ENCODE measurements at places on chromosomes 4 and X. TPM values are rescaled to one million over a fixed set of nuclear protein-coding genes. Genes with fewer than 3 reads are reported as not detected.

ZXDA gene
- 3.5 TPM for total RNA-seq

DNA sequence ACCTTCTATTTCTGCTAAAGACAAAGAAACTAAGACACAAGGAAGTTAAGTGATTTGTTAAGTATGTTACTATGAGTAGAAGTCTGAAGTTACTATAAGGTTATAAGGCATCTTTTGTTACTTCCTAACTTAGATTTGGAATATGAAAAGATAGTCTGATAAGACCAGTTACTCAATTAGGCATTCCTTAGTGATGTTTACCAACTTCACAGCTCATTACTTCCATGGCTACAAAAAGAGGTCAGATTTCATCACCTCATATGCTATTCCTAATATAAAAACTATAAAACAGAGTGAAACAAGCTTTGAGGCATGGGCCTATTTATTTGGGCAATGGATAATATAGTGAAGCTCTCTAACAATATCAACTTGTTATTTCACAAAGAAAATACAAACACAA, 143.1 kb downstream of the TBCK start:
- DNase-seq = no peak

DNA sequence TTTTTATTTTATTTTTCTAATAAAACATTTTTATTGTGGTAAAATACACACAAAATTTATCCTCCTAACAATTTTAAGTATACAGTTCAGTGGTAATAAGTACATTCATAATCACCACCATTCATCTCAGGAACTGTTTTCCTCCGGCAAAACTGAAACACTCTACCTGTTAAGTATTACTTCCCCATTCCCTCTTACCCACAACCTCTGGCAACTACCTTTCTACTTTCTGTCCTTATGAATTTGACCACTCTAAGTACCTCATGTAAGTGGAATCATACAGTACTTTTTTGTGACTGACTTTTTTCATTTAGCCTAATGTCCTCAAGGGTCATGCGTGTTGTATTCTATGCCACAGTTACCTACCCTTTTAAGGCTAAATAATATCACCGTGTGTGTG, 21.1 kb upstream of the HSFX4 start:
- DNase-seq = no peak

- no peak for DNase-seq
Measured at GRCh38 chr4:168908851-168909273, 101.2 kb downstream of the CBR4 start.

MAP9 gene
- total RNA-seq = 0.75 TPM

DNA sequence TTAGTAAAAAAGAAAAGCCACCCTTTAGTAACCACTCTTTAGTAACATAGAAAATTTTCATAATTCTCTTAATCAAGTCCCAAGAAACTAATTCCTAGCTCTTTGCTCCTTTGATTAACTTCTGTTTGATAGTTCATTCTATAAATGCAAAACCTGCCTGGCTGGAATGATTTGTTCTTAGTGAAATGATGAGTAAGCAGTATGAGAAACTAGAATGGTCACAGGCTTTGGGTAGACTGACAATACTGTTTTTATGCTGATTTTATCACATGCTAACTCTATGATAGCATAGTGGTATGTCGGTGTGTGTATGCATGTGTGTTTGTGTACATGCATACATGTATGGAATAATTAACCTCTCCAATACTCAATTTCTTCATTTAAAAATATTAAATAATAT, 81.2 kb downstream of the SYTL5 start:
- no peak for DNase-seq

DNA sequence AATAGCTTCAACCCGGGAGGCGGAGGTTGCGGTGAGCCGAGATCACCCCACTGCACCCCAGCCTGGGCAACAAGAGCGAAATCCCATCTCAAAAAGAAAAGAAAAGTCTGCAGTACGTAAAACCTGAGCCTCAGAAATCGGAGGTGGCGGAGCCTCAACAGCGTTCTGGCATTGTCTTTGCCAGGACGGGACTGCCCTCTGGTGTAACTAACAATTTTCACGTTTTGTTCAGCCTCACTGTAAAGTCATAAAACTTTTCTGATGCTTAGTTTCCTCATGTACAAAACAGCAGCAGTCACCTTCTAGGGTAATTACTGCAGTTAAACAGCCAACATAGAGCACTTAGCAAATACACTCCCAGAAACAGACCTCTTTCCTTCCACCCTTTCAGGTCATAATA, 121.7 kb downstream of the RBM47 start:
- peak; percentile 67 for DNase-seq

DNA sequence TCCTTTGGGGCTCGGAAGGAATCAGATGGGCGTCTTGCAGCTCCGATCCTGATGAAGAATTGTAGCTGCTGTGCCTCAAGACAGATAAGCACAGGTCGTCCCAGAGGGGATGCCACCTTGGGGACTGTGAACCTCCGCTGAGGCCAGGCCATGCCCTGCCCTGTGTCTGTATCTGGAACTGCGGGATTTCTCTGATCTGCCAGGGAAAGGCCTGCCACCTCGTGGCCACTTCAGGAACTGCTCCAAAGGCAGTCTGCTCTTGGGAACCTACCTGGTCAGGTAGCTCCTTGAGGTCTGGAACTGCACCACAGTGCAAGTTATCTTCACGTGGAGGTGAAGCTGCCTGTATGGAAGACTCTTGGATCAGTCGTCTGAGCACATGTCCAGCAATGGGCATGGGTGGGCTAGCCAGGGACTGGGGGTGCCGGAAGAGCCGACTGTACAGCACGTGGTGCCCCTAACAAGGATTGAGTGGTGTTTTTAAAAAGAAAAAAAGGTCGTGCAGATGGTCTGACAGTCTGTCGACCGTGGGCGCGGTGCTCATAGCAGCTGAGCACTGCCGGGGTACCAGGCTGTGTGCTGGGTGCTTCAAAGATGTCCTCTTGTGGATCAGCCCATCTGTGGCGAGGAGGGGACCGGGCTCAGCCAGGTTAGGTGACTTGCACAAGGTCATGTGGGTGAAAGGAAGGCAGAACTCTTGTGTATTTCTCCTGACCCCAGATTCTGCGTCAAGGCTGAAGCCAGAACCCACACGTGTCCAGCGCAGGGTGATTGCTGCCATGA, 3.1 kb upstream of the GRPEL1 start:
- peak; percentile 82 for DNase-seq

GRCh38 chr4:8294036-8294435, 24.5 kb downstream of the HTRA3 start:
- DNase-seq = no peak

DNA sequence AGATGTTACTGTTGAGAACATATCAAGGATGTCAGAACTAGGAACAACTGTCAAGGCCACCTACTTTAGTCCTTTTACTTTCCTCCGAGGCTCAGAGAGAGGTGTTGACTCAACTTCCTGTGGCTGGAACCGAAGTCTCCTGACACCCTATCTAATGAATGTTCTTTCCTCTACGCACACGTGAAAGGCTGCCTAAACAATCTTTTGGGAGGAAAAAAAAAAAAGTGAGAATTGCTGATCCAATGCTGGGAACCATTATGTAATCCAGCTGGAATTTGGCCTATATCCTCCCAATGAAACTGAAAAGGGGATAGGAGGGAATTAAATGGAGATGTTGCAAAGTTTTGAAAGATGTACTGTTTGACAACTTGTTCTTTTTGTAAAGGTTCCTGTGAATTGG, 8.3 kb upstream of the MAP7D3 start:
- DNase-seq = no peak

Data from mucosa of descending colon (tissue), 3 donors.